ENCODE measurements at places on chromosomes 2 and 18. TPM values are rescaled to one million over a fixed set of nuclear protein-coding genes. Genes with fewer than 3 reads are reported as not detected.

STAT4 gene
- 0.64 TPM for total RNA-seq

CTDSP1 gene
- total RNA-seq: 56.8 TPM

CCDC148 gene
- under 0.01 TPM for total RNA-seq

PHLPP1 gene
- 5.6 TPM for total RNA-seq

GULP1 gene
- total RNA-seq: 64.2 TPM

TPO gene
- not detected for total RNA-seq

IFIH1 gene
- 6.9 TPM for total RNA-seq

STARD6 gene
- total RNA-seq: not detected

TMEM169 gene
- 0.16 TPM for total RNA-seq

HDHD2 gene
- total RNA-seq: 16.9 TPM

PSMG2 gene
- 87.4 TPM for total RNA-seq

SERPINB4 gene
- total RNA-seq: 0.64 TPM

ERMN gene
- not detected for total RNA-seq

STK36 gene
- total RNA-seq: 7.6 TPM

DTNA gene
- 6.6 TPM for total RNA-seq

SERPINB2 gene
- total RNA-seq: 1.4 TPM

ZNF892 gene
- total RNA-seq: 5.7 TPM

STEAP3 gene
- 10.0 TPM for total RNA-seq

EMX1 gene
- total RNA-seq: not detected

CIDEA gene
- total RNA-seq: not detected

CXCR2 gene
- 0.24 TPM for total RNA-seq

ARHGAP15 gene
- total RNA-seq: 1.4 TPM

TEKT4 gene
- not detected for total RNA-seq

DSG4 gene
- not detected for total RNA-seq

MEIS1 gene
- total RNA-seq: 117 TPM

CHST10 gene
- total RNA-seq: 19.7 TPM

RNU2-63P gene
- not detected for total RNA-seq

CNDP1 gene
- not detected for total RNA-seq

VPS54 gene
- total RNA-seq: 14.6 TPM

ZNF521 gene
- total RNA-seq: 15.4 TPM

CLHC1 gene
- total RNA-seq: 10.6 TPM

SERPINB11 gene
- not detected for total RNA-seq

GAREM1 gene
- total RNA-seq: 5.7 TPM

FABP1 gene
- total RNA-seq: not detected

CNRIP1 gene
- 39.2 TPM for total RNA-seq

TLX2 gene
- total RNA-seq: not detected

Data from epithelial cell of alveolus of lung (primary cell).